LNCaP clone FGC (cell line): ENCODE measurements at places on chromosomes 1 and 21.

DNA sequence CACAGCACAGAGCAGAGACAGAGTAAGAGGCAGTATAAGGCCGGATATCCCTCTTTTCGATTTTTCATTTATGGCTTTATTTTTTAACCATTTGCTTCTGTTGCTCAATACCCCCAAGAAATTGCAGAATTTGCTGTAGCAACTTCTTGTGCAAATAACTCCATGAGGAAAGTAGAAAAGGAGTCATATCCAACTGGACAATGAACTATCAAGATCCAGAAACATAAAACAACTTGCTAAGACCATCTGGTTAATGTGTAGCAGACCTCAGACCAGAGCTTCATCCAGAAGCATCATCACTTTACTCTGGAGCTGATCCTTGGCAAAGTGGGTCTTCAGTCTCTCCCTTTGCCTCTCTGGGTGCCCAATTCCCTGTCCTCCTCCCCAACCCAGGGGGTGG, 45.9 kb downstream of the ZNF697 start:
- no peak for DNase-seq

DNA sequence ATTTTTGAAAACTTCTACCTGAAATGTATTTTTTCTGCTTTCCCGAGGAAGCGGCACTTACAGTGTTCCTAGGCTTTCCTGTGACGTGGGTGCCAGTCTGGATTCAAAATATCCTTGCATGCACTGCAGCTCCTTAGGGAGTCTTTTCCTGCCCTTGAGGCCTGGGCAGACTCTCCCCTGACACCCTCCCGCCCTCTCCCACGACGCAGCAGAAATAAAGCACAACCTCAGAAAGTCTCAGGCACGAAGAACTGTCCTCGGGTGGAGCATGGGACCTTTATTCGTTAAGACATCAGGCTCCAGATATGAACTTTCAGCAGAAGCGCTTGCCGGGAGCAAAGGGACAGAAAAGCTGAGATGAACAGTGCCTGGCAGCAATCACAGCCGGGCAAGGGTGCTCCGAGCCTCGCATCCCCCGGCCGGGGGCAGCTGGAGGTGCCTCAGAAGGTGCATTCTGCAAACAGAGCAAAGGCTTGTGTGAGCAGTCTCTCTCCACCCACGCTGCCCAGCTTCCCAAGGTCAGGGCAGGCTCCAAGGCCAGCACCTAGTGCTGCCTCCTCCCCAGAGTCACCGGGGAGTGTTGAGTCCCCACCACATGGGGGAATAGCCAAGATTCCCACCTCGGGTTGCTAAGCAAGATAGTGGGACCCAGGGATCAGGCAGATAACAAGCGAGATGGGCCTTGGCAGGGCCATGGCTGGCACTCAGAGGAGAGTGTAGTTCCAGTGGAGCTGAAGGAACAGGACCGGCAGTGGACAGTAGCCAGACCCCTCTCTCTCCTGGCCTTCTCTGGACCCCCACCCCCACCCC, 3.2 kb downstream of the TFF3 start:
- DNase-seq = no peak

- DNase-seq = no peak
Observed at GRCh38 chr21:27149034-27149433, 182.1 kb upstream of the ADAMTS5 start.

GRCh38 chr1:109669246-109669948, 1.5 kb downstream of the GSTM2 start:
- DNase-seq = no peak

- DNase-seq = peak; percentile 37
Observed at GRCh38 chr1:165056914-165057313, 299.6 kb downstream of the LMX1A start.

GRCh38 chr1:44103270-44104131, 15.1 kb upstream of the KLF17 start:
- no peak for DNase-seq

- DNase-seq = no peak
Observed at GRCh38 chr1:161365207-161365606, 2.5 kb downstream of the CFAP126 start.

GRCh38 chr1:27660300-27660835, 11.6 kb downstream of the IFI6 start:
- no peak for DNase-seq

DNA sequence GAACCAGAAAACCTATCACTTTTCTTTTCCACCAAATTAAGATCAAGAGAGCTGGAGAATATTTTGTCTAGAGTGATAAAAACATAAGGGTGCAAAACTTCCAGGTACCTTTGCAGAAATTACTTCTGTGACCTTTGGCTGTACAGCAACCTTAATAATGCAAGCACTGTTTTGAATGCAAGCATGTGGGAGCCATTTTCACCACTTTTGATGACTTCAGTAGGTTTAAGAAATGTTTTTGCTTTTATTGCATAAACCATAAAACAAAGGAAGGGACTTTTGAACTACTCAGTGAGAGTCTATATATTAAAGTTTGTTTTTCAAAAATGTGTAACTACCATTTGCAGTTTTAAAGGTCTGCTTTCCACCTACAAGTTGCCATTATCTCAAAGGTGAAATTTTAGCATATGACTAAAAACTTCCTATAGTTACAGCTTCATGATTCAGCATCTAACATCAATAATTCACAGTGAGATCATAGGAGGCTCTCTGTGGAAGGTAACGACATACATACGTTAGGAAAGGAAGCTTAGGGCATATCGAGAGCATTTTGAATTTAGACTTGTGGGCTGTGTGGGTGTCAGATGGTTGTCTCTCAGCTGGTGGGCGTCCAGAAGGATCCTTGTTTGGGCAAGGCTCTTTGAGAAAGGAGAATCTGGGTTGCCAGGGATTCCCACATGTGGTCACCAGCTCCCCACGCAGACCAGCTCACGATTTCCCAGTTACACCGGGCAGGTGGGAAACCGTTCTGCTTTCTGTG, 1.1 kb upstream of the GADD45A start:
- DNase-seq = no peak

DNA sequence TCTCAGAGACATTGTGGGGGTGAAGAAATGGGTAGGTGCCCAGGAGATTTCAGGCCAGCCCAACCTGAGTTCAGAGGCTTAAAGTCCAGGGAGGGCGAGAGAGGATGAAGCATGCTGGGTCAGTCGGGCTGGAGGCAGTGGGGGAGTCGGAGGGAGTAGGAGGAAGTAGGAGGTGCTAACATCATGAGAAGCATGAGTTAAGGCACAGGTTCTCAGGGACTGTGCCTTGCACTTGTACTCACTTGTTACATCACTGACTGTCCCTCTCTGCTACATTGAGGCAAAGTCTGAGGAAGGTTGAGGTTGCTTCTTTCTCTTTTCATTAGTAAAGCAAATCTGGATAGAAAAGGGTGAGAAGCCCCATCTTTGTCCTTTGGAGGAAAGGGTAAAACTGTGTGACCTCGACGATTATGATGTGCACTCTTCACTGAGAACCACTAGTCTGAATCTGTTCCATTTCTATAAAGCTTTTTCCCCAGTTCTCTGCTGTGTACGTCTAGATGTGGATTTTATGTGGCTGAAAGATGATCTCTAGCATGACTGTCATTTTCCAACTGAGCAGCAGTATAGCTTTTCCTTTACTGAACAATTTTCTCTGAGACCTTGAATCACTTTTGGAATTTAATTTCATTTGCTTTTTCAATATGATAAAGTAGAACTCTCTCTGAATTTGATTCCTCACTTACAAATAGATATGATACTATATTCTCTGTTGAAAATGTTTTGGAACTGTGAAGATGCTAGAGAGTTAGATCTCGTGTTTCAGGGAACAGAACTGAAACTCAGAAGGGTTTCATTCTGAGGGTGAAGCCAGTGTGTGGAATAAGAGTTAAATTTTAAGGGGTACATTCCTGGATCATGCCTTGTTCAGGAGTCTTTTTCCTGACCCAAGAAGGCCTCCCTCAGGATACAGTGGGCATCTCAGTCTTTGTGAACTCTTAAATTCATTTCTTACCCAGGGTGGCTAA, 94.6 kb downstream of the FGGY start:
- no peak for DNase-seq

DNA sequence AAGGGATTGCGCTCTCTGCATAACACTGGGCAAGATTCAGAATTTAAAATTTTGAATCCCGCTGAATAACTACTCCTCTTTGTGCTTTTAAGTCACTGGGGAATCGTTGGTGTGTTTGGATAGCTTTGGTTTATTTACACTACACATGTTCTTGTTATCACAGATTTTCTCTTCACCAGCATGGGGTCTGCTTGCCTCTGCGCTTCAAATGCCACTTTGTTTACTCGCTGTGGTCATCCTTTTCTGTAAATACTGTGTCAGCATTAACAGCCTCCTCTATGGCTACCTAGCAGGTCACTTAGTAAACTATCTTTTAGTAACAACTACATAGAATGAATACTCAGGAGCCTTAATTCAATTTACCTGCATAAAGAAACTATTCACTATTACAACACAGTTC, 14.4 kb upstream of the KCNH1 start:
- no peak for DNase-seq

GRCh38 chr1:155499263-155499662, 63.3 kb downstream of the ASH1L start:
- no peak for DNase-seq
